ENCODE measurements at places on chromosomes 12 and 14.

- no peak for DNase-seq
Observed at GRCh38 chr12:75606151-75606550, 94.7 kb upstream of the KRR1 start.

- no peak for DNase-seq
Observed at GRCh38 chr14:77286576-77286975, 15.6 kb upstream of the NGB start.

GRCh38 chr14:88901189-88901588, 76.7 kb downstream of the TTC8 start:
- DNase-seq = no peak

GRCh38 chr14:25056688-25057078, 6.7 kb upstream of the STXBP6 start:
- DNase-seq = no peak

Measured in AG08395 (cell line).